ENCODE measurements at places on chromosomes 11 and 22.

DNA sequence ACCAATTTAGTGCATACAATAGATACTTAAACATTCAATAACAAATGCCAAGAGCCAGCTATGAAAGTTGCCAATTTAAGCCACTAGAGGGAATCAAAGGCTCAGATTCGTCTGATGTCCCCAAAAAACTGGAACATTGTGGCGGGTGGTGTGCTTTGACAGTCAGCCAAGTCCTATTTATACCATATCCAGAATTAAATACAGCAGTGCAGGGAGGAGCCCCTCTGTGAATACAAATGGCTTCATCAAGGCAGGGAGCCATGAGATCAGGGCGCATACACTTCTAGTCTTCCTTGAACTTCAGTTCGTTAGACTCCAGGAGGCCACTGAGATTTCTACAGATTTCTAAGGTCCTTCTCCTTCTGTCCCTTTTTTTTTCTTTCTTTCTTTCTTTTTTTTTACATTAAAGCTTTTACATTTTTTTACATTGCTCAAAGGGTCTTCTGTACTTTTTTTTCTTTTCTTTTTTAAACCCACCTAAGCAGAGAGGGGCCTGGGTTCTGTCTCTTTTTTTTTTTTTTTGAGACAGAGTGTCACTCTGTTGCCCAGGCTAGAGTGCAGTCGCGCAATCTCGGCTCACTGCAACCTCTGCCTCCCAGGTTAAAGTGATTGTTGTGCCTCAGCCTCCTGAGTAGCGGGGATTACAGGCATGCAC is 41.5 kb upstream of the HSPA8 start:
- DNase-seq, result peak; percentile 80

DNA sequence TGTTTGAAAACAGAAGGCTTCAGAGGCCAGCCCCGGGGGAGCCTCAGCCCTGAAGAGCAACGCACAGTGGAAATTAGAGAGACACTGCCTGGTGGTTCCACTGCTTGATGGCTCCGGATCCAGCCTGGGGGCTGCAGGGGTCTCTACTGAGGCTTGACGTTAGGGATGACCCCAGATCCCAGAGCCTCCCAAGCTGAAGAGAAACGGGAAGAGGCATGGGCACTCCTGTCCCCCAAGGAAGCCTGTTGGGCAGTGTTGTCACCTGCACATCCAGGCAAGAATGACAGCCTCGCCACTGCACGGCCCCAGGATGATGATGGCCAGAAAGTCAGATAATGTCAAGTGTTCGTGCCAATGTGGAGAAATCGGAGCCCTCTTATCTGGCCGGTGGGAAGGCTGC is 56.8 kb upstream of the FGF3 start:
- no peak for DNase-seq

DNA sequence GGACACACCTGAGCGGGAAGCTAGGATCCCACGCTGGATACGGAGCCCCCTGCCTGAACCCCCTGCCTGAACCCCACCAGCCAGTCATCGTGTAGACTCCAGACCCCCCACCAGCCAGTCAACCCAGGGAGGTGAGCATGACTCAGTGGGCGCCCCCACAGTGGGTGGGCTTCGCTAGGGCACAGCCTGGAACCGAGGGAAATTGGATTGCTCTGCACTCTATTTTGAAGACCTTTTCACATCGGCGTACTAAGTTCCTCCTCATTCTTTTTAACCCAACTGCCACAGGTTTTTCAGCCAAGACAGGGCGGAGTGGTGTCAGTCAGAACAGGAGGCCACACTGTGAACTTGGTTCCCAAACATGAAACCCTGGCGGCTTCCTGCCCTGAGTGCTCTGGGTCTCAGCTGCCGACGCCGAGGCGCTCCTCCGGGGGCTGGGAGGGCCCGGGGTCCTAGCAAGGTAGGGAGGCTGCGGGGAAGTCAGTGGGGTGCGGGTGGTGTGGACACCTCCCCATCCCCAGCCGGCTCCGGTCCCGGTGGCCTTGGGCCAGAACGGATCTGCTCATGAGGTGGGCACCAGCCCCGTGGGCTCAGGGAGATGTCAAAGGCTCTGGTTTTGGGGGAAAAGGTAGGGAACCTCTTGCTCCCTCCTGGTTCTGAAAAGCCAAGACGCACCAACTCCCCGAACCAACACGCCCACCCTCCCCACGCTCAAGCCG is 57.0 kb downstream of the BRD1 start:
- DNase-seq, result no peak

- DNase-seq, result no peak
Observed at GRCh38 chr11:122594986-122595645, 60.4 kb upstream of the UBASH3B start.

GRCh38 chr11:134564472-134565200 is 152.6 kb upstream of the B3GAT1 start:
- DNase-seq, result no peak

- DNase-seq, result peak; percentile 73
Observed at GRCh38 chr11:74325649-74326645, 14.5 kb upstream of the P4HA3 start.

- no peak for DNase-seq
Observed at GRCh38 chr11:112292785-112293407, 32.2 kb upstream of the PLET1 start.

GRCh38 chr11:16926883-16927626 is 87.2 kb downstream of the PLEKHA7 start:
- no peak for DNase-seq

- peak; percentile 30 for DNase-seq
Observed at GRCh38 chr11:110856996-110857812, 145.0 kb upstream of the ARHGAP20 start.

- no peak for DNase-seq
Observed at GRCh38 chr11:34235591-34236071, 122.2 kb downstream of the ABTB2 start.

Data from muscle of arm (tissue), 14 donors.